Karpas-422 (cell line): ENCODE measurements at places on chromosomes 6 and 20. TPM values are rescaled to one million over a fixed set of nuclear protein-coding genes. Genes with fewer than 3 reads are reported as not detected.
A peak's percentile ranks its signal among the peaks of the same experiment; 100 is the strongest.

Gene KCNK15
- not detected in 2 replicates for total RNA-seq

Gene VEGFA
- total RNA-seq: 146 and 217 TPM in 2 replicates

Gene TMEM74B
- not detected in 2 replicates for total RNA-seq

Gene HLA-DQB2
- 0.14 TPM in 1 of 2 replicates, not detected in the other for total RNA-seq

Gene SRMS
- total RNA-seq: not detected in 2 replicates

Gene LAMA4
- not detected in 2 replicates for total RNA-seq

Gene SALL4
- total RNA-seq: 0.07 TPM in 1 of 2 replicates, not detected in the other

- DNase-seq: no peak
- H3K4me3 ChIP-seq: no peak overlapping the region
- H3K27me3 ChIP-seq: no peaks in the 10 kb centered on the region
- H3K27ac ChIP-seq: no peak overlapping the region
Observed at GRCh38 chr6:21748343-21749056, 154.9 kb downstream of the SOX4 start.

GRCh38 chr6:144378437-144378836, 93.3 kb downstream of the UTRN start:
- no peaks in the 10 kb centered on the region for H3K27me3 ChIP-seq
- no peak for DNase-seq
- no peak overlapping the region for H3K27ac ChIP-seq
- H3K4me3 ChIP-seq: no peak overlapping the region
- H3K36me3 ChIP-seq: no peaks in the 10 kb centered on the region

- H3K27me3 ChIP-seq: no peaks in the 10 kb centered on the region
- H3K4me3 ChIP-seq: no peak overlapping the region
- H3K4me1 ChIP-seq: peaks cover 23% of the 10 kb centered on the region
Observed at GRCh38 chr6:104855507-104855906, 4.2 kb downstream of the HACE1 start.

- H3K4me3 ChIP-seq: no peak overlapping the region
- no peaks in the 10 kb centered on the region for H3K27me3 ChIP-seq
- peaks cover 25% of the 10 kb centered on the region for H3K4me1 ChIP-seq
Observed at GRCh38 chr20:19692685-19693119, 65.4 kb upstream of the RIN2 start.

- H3K27me3 ChIP-seq: no peaks in the 10 kb centered on the region
- DNase-seq: no peak
- H3K4me1 ChIP-seq: peaks cover 40% of the 10 kb centered on the region
- peaks cover 55% of the 10 kb centered on the region for H3K36me3 ChIP-seq
- H3K4me3 ChIP-seq: no peak overlapping the region
Observed at GRCh38 chr6:150770637-150771036, 94.9 kb upstream of the MTHFD1L start.

- peak overlapping the region; percentile 93 for H3K4me3 ChIP-seq
- DNase-seq: no peak
- H3K36me3 ChIP-seq: no peaks in the 10 kb centered on the region
Observed at GRCh38 chr20:63273635-63274380, 1.2 kb downstream of the ARFGAP1 start.

GRCh38 chr6:81759782-81760181, 7.3 kb upstream of the TENT5A start:
- no peak for DNase-seq
- H3K4me3 ChIP-seq: no peak overlapping the region
- H3K27ac ChIP-seq: no peak overlapping the region
- no peaks in the 10 kb centered on the region for H3K36me3 ChIP-seq

GRCh38 chr20:19354950-19355349, 142.5 kb downstream of the SLC24A3 start:
- no peak overlapping the region for H3K4me3 ChIP-seq
- H3K36me3 ChIP-seq: no peaks in the 10 kb centered on the region
- no peaks in the 10 kb centered on the region for H3K4me1 ChIP-seq
- H3K27ac ChIP-seq: no peak overlapping the region
- no peak for DNase-seq

DNA sequence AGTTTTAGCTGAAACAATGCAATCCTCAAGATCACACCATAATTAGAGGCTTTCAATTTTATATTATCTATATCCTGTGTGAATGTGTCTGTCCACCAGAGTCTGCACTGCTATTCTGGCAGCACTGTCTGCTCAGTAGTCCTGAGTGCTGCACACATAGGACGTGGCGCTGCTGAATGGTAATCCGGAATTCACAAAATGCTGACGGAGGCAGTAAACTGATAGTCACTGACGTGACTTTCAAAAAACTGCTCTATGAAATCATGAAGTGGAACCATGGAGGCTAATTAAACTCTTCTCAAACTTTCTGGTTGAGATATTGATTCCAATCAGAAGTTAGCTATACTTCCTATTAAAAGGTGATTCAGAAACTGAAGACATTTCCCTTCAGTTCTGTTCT, 190.8 kb upstream of the NOX3 start:
- H3K27me3 ChIP-seq: no peaks in the 10 kb centered on the region
- H3K27ac ChIP-seq: no peak overlapping the region
- no peak overlapping the region for H3K4me3 ChIP-seq
- no peak for DNase-seq
- H3K36me3 ChIP-seq: no peaks in the 10 kb centered on the region

DNA sequence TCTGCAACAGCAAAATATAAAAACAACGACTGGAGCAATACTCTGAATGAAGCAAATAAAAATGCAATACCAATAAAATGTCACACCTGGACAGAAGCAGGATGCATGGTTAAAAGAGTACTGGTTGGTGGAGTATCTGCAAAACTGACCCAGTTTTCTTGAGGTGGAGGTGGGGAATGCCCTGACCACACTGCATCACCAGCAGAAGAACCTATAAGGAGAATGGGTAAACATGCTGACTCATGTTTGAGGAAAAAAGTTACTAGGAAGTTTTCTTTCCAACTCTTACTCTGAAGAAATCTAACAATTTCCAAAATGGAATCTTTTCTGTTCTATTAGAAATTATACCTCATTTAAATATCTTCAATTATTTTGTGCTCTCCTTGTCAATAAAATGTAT, 43.6 kb downstream of the REPS1 start:
- H3K27ac ChIP-seq: no peak overlapping the region
- no peaks in the 10 kb centered on the region for H3K27me3 ChIP-seq
- H3K36me3 ChIP-seq: peaks cover 35% of the 10 kb centered on the region

- H3K4me3 ChIP-seq: no peak overlapping the region
- DNase-seq: no peak
- no peak overlapping the region for H3K27ac ChIP-seq
- no peaks in the 10 kb centered on the region for H3K27me3 ChIP-seq
- H3K36me3 ChIP-seq: no peaks in the 10 kb centered on the region
- H3K4me1 ChIP-seq: no peaks in the 10 kb centered on the region
Observed at GRCh38 chr6:3610206-3610605, 141.3 kb downstream of the PXDC1 start.

GRCh38 chr20:10674684-10675449, 1.1 kb upstream of the JAG1 start:
- H3K27me3 ChIP-seq: no peaks in the 10 kb centered on the region
- H3K36me3 ChIP-seq: no peaks in the 10 kb centered on the region
- H3K27ac ChIP-seq: peak overlapping the region; percentile 45
- H3K4me1 ChIP-seq: peaks cover 46% of the 10 kb centered on the region
- peak overlapping the region; percentile 75 for H3K4me3 ChIP-seq
- peak; percentile 88 for DNase-seq

DNA sequence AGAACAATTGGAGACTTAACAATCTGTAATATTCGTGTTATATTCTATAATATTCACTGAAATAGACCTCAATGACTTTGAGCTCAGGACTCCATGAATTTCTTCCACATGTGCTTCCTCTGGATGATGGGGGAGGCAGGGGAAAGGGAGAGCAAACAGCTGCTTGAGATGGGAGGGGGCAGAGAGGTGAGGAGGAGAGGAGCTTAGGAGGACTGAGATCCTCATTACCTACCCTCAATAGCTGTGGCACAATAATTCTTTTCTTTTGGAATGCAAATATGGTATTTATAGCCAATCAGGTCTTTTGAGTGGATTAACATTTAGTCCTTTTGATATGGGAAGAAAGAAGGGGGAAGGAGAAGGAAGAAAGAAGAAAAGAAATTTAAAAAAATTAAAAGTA, 64.1 kb upstream of the ZNF217 start:
- no peak for DNase-seq
- H3K27ac ChIP-seq: no peak overlapping the region
- H3K27me3 ChIP-seq: no peaks in the 10 kb centered on the region
- no peak overlapping the region for H3K4me3 ChIP-seq

DNA sequence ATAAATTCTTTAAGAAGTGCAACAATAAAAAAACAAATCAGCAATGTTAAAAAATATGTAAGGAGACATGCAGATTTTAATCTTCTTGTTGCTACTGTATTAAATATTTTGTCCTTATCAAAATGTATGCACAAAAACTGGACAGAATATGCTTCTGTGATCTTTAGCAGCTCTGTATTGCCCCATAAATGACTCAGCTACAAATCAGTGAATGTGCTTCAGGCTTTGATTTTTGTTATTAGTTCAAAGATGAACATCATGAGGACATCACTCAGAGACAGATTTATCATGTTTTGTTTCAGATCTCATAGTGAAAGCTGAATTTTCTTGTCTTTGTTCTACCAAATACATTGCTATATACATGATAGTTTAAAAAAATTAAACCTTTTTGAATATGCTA, 312.4 kb downstream of the GRIK2 start:
- H3K4me1 ChIP-seq: no peaks in the 10 kb centered on the region
- DNase-seq: no peak
- no peak overlapping the region for H3K27ac ChIP-seq
- no peaks in the 10 kb centered on the region for H3K36me3 ChIP-seq
- H3K4me3 ChIP-seq: no peak overlapping the region
- no peaks in the 10 kb centered on the region for H3K27me3 ChIP-seq

DNA sequence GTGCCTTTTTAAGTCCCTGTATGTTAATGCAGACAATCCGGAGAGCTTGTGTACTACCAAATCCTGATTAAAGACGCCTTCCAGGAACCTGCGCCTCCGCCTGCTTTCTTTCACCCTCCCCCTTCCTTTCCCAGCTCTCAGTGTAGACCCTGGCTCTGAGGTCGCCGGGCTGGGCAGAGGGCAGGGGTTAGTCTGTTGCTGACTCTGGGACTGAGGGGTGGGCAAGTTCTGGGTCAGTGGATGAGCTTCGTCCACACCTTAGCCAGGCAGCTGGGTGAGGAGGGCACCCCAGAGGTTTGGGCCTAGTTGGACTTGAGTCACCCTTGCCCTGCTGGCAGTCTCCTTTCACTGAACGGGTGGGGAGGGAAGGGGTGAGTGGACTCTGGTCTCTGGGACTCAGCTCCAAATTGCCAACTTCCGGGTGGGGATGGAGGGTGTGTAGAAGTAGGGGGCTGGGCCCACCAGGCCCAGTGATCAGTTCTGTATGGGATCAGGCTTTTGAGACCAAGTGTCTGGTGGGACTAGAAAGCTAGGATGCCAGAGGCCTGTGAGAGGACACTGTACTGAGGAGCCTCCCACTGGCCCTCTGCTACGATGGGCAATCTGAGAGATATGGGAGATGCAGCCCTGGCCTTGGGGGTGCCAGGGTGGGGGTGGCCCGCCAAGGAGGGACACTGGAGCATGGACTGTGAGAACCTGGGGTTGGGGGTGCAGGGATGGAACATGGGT, 21.3 kb upstream of the SLC22A7 start:
- DNase-seq: no peak
- no peak overlapping the region for H3K4me3 ChIP-seq
- peaks cover 14% of the 10 kb centered on the region for H3K4me1 ChIP-seq
- H3K27ac ChIP-seq: no peak overlapping the region
- H3K36me3 ChIP-seq: no peaks in the 10 kb centered on the region

- H3K27ac ChIP-seq: peak overlapping the region; percentile 77
- no peaks in the 10 kb centered on the region for H3K27me3 ChIP-seq
- H3K36me3 ChIP-seq: peaks cover 37% of the 10 kb centered on the region
- peak overlapping the region; percentile 98 for H3K4me3 ChIP-seq
- peaks cover 31% of the 10 kb centered on the region for H3K4me1 ChIP-seq
Observed at GRCh38 chr20:408843-409696, 971 bp downstream of the RBCK1 start.

DNA sequence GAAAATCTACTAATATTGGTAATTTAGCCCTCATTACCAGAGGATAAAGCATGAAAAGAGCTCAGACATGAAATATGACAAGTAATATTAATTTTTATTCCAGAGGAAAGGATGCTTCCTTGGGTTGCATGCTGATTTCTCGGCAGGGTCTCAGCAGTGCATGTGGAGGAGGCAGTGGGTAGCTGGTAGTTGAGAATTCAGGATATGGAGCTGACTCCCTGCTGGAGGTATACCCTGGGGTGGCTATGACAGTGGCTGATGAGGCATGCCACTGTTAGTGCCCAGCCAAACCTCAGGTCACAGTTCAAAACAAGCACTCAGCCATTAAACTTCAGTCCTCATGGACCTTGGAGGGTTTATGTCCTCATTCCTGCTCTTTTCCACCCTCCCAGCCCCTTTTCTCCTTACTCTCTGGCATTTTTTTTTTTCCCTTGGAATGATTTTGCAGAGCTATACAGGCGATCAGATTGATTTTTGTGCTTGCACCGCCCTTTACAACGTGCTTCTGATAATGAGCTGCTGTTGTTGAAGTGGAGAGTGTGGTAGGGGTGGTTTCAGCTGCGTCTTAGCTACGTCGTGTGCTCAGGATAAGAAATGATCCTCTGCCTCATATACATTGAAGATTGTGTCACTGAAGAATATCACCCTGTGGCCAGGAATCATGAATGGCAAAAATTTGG, 761.9 kb upstream of the MMS22L start:
- H3K36me3 ChIP-seq: no peaks in the 10 kb centered on the region
- no peaks in the 10 kb centered on the region for H3K4me1 ChIP-seq
- no peaks in the 10 kb centered on the region for H3K27me3 ChIP-seq
- no peak overlapping the region for H3K27ac ChIP-seq

DNA sequence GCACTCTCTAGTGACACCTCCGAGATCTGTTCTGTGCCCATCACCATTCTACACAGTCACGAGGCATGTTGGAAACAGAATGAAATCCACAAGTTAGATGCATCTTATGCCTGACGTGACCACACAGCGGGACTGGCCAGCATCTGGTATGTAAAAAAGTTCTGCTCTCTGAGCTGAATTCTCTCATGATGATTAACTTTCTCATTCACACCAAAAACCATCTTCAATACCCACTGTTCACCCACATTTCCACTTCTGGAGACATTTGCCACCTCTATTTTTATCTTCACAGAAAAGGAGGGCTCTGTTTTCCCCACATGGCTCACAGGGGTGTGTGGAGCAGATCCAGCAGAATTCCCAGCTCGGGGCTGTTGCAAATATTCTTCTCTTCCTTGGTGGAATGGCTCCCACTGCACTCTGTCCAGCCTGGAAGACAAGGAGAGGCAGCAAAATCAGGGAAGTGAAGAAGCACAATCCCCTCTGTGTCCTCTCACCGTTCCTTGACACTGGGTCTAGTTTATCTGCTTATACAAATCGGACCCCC, 303.4 kb downstream of the TAF4 start:
- no peaks in the 10 kb centered on the region for H3K36me3 ChIP-seq
- H3K27me3 ChIP-seq: no peaks in the 10 kb centered on the region
- no peak overlapping the region for H3K4me3 ChIP-seq
- no peak overlapping the region for H3K27ac ChIP-seq
- peaks cover 12% of the 10 kb centered on the region for H3K4me1 ChIP-seq
- DNase-seq: no peak

DNA sequence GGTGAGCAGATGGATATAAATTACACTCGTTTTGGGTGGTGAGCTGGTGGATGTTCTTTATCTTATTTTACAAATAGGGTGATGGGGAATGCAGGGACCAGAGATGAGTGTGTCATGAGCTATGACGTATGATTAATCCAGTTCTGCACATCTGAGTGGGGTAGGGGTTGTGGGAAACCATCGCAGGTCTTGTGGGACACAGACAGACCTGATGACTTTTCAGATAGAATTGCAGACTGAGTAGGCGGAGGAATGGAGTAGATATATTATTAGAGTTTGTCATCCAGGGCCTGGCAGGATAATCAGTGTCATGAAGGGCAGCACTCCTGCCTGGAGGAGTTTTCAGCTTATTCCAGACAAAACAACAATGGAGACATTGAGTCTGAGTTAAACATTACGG, 12.9 kb upstream of the DSP start:
- no peak overlapping the region for H3K4me3 ChIP-seq
- H3K27ac ChIP-seq: no peak overlapping the region
- H3K36me3 ChIP-seq: no peaks in the 10 kb centered on the region
